Fibroblast of skin of abdomen (primary cell): ENCODE measurements at places on chromosomes 7 and 10.
A peak's percentile ranks its signal among the peaks of the same experiment; 100 is the strongest.

GRCh38 chr7:132548489-132549078, 27.7 kb downstream of the PLXNA4 start:
- DNase-seq: peak; percentile 70

- DNase-seq: peak; percentile 44
Observed at GRCh38 chr10:112721080-112721698, 228.9 kb upstream of the TCF7L2 start.

GRCh38 chr7:22378199-22378980, 21.4 kb upstream of the RAPGEF5 start:
- no peak for DNase-seq

- DNase-seq: no peak
Observed at GRCh38 chr10:20515654-20516053, 381.5 kb downstream of the NEBL start.

GRCh38 chr10:24744946-24745345, 21.3 kb upstream of the ARHGAP21 start:
- DNase-seq: no peak

- DNase-seq: no peak
Observed at GRCh38 chr10:4885162-4885561, 59.2 kb downstream of the AKR1E2 start.

DNA sequence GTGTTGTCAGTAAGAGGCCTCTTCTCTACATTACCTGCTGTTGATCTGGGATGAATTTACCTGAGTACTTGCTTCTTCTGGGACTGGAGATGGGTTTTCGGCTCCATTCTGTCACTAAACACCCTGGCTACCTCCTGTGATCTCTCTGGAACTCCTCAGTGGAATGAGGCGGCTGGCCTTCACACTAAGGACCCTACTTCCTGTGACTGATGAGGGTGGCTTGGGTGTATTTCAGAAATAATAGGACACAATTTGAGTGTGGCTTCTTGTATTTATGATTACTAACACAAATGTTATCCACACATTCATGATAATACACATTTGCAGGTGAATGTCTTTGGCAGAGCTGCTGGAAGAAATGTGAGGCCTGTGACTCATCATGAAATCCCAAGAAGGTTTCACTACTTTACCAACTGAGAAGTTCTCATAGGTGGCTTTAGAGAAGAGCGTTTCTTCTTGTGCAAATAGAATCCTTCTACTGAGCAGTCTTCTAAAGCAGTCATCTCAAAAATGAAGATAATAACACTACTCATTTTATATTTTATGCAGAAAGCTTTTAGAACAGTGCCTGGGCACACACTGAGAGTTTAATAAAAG, 21.3 kb upstream of the EVX1 start:
- no peak for DNase-seq

GRCh38 chr7:106678795-106679152, 17.8 kb upstream of the CCDC71L start:
- no peak for DNase-seq

- peak; percentile 75 for DNase-seq
Observed at GRCh38 chr10:87659571-87660483, at the start of gene PAPSS2. PAPSS2 (plus strand) TSS chr10:87659878; CDS start chr10:87659982, 104 bp downstream.

GRCh38 chr10:47307381-47307780, 7.4 kb downstream of the GDF10 start:
- DNase-seq: no peak

GRCh38 chr10:86652361-86653202, 1.8 kb upstream of the OPN4 start:
- DNase-seq: peak; percentile 31

GRCh38 chr10:26665080-26666048, 32.1 kb upstream of the PDSS1 start:
- no peak for DNase-seq

DNA sequence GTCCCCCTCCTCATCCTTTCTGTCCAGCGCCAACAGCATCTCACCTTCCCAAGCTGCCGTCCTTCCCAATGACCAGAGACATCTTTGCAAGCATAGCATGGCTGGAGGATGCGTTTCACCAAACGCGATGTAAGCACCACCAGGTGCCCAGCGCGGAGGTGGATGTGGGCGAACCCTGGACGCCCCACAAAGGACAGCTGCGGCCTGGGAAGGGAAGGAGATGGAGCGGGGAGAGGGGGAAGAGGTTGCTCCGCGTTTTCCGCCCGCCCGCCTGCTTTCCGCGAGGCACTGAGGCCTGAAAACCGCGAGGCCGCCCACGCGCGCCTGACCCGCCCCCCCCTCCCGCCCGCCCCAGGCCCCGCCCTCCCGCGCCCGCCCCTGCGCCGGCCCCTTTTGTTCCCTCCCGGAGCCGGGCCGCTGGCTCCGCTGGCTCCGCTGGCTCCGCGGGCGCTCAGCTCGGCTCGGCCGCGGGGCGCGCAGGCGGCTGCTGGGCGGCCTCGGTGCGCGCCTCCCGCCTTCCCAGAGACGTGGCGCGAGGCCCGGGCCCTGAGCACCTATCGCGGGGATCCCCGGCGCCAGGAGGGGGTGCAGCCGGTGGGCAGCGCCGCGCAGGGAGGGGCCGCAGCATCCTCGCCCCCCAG, at the start of gene CLIP2:
CLIP2 (plus strand) TSS at position 390 of the 641 bp plus-strand sequence. CDS start 28,140 bp downstream, outside the sequence.
- peak; percentile 86 for DNase-seq

GRCh38 chr10:93516006-93516380, 19.6 kb downstream of the CEP55 start:
- DNase-seq: no peak

GRCh38 chr10:11444155-11444530, 167.3 kb downstream of the USP6NL start:
- no peak for DNase-seq

- DNase-seq: no peak
Observed at GRCh38 chr7:122316467-122317388, 12.2 kb upstream of the FEZF1 start.

DNA sequence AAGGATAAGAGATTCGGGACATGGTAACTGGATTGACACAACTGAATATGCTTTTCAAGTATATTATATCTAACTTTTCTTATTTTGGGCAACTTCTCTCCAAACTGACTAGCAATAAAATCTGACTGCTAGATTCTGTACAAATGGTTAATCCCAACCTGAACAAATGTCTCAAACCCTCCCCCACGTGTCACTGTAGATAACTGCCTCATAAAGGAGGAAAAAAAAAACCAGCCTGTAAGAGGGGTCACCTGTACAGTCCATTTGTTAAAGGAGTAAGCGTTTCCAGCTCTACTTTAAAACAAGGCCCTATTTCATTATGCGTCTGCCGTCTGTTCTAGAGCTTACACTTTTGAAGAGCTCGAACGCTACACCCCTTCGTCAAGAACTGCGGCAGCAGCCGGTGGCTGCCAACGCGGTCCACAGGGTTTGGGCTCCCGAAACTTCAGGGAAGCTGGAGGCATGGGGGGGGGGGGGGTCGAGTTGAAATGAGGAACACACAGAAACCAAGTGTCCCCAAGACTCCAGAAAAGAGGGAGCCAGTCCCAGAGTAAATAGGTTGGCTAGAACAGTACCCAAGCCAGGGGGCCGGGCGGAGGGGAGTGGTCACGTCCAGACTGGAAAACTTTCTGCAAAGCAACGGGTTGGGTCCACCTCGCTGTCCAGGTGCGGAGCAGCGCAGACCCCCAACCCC, 492 bp downstream of the COG5 start:
- no peak for DNase-seq

GRCh38 chr10:12577610-12578009, 228.3 kb downstream of the CAMK1D start:
- no peak for DNase-seq

DNA sequence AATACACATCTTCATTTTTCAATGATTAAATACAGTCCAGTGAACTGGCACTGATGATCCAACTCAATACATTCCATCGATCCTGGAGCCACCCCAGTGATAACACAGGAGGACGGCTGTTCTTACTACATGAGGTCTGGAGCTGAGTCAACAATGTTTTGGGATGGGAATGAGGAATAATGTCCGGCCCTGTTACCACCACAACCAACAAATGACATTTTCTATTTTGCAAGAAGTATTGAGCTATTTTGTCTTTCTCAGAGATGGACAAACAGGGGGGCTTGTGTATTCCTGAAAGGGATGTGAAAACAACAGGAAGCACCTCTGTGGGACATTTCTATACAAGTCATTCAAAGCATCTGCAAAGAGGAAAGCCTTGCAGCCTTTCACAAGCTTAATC, 249.2 kb downstream of the PARD3 start:
- peak; percentile 52 for DNase-seq

DNA sequence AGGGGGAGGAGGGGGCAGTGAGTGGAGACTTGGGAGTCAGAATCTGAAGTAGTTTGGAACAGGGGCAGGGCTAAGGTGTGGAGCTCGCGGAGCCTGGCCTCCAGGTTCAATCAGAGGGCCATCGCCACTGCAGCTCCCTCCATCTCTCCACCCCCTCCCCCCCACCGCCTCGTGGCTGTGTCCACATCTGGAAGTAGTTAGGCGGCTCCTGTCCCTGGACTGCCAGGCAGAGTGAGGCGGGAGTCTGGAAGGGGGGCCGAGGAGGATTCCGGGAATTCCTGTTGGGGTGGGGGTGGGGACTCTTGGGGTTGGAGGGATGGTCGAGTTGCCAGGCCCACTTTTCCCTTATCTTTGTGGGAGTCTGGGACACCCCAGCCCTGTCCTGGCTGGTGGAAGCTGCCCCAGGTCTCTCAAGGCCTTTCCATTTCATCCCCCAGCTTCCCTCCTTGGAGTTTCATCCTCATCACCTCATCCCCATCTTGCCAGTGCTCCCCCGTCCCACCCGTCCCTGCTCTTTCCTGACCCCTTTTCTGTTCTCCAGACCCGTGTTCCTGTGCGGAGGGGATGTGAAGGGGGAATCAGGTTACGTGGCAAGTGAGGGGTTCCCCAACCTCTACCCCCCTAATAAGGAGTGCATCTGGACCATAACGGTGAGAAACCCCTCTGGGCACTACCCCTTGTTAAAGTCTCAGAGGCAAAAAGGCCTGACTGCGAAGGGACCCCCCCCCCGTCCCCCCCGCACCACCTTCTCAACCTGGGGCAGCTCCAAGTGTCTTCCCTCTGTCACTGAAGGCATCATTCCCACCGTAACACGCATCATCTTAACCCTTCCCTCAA, 944 bp downstream of the PCOLCE start:
- peak; percentile 97 for DNase-seq

GRCh38 chr10:100670828-100671479, 74.4 kb upstream of the PAX2 start:
- no peak for DNase-seq

DNA sequence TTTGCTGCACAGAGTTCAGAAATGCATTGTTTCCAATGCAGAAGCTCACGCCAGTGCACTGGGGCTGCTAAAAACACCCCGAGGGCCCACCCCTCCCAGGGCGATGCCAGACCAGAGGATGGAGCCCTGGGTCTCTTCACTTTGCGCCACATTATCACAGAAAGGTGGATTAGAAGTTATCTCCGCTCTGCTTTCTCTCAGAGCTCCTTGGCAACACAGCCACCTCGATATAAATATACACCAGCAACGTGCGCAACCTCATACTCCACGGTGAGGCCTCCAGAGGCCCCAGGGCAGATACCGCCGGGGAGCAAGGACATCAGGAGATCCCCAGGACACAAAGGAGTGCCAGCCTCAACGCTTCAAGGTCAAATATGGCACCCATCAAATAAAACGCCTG, 121.0 kb upstream of the TBX20 start:
- no peak for DNase-seq

GRCh38 chr7:37462138-37462537, 13.5 kb upstream of the ELMO1 start:
- DNase-seq: no peak

DNA sequence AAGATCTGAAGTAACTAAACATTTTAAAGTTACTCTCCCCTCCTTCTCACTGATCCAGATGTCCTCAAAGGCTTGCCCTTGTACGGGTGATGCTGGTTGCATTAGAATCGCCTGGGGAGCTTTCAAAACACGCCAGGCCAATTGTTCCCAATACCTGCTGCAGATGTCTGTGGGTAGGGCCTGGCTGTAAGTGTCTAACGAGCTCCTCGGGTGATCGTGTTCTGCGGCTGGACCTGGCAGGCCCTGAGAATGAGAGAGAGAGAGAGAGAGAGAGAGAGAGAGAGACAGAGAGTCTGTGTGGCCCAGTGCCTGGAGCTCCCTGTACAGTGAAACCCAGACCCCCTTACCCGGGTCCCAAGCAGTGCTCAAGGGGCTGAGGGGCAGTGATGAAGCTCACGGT, 8.4 kb downstream of the COL13A1 start:
- no peak for DNase-seq

- no peak for DNase-seq
Observed at GRCh38 chr10:120828763-120829319, 22.3 kb upstream of the WDR11 start.

GRCh38 chr10:2054728-2055127, 317.4 kb upstream of the ADARB2 start:
- DNase-seq: no peak

DNA sequence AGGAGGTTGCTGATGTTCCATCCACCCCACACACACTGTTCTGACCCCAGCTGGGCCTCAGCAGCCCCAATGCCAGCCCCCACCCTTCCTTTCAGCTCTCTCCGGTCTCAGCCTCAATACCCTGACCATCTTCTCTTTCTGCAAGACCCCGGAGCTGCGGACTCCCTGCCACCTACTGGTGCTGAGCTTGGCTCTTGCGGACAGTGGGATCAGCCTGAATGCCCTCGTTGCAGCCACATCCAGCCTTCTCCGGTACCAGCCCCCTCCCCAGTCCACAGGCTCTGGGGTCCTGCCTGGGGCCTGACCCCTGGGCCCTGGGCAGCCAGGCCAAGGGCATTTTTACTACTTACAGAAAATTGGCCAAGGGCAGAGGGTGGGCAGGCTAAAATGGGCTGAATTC, 2.6 kb downstream of the RGR start:
- no peak for DNase-seq

- peak; percentile 96 for DNase-seq
Observed at GRCh38 chr7:16708980-16709379, 44.6 kb upstream of the TSPAN13 start.

DNA sequence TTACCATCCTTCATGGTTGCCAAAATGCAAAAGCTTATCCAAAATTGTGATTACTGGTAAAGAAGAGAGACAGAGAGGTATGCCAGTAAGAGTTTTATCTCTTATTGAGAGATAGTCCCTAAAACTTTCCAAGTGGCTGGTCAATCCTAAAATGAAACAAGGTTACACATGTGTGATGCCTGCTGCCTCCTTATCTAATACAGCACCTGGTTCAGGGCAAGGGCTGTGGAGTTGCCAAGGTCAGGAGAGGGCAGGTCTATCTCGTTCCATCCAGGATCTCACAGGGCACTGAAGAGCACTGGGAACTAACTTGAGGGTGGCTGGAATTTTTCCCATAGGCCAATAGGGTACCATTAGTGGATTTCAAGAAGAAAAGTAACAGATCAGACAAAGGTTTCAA, 18.3 kb downstream of the VOPP1 start:
- DNase-seq: no peak

DNA sequence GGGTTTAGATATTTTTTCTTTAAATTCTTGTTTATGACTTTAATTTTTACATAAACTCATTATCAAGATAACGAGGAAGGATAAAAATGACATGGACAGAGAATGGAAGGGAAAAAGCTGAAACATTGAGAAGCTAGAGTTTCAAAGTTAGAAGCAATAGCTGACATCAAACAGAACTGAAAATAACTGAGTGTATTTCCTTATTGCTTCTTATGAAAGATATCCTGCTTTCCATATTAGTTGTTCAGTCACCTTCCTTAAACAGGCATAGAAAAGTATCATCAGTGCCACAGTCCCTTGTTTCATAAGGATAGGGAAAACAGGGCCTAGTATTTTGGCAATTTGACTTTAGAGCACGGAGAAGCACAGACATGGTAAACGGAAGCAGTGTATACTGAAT, 460.5 kb upstream of the GHITM start:
- DNase-seq: no peak

- no peak for DNase-seq
Observed at GRCh38 chr7:83467493-83467892, 181.4 kb downstream of the SEMA3E start.
